MCF 10A (cell line): ENCODE measurements at places on chromosomes 4 and X. TPM values are rescaled to one million over a fixed set of nuclear protein-coding genes. Genes with fewer than 3 reads are reported as not detected.
A peak's percentile ranks its signal among the peaks of the same experiment; 100 is the strongest.

- DNase-seq, result peak; percentile 62
These were observed 25.4 kb upstream of the GNRHR start for GRCh38 chr4:67779631-67780030.

COL4A5 gene
- 122 and 138 TPM in 2 replicates for total RNA-seq

GRCh38 chr4:177638871-177639270, 196.6 kb upstream of the AGA start:
- DNase-seq, result no peak

DNA sequence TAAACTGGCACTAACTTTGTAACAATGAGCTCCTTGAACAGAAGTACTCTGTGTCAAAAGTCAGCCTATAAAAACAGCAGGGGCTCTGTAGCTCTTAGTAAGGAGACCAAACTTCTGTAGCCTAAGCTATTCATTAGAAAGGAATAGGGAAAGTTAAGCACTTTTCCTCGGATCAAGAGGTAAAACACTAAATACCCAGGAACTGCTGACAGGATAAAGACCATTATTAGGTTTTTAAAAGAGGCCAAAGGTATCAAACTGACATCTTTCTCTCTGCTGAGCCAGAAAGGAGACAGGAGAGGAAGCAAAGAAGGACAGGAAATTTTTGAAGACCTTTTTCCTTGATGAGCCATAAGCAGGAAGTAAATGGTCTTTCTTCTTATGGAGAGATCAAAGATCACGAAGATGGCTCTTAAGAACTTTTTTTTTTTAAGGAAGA, 31.9 kb downstream of the ANAPC10 start:
- DNase-seq, result no peak

- no peak for DNase-seq
These were observed 79.3 kb downstream of the RBPJ start for GRCh38 chr4:26400132-26400531.

GRCh38 chrX:69968950-69969349, 80.8 kb downstream of the AWAT2 start:
- DNase-seq, result peak; percentile 22

DNA sequence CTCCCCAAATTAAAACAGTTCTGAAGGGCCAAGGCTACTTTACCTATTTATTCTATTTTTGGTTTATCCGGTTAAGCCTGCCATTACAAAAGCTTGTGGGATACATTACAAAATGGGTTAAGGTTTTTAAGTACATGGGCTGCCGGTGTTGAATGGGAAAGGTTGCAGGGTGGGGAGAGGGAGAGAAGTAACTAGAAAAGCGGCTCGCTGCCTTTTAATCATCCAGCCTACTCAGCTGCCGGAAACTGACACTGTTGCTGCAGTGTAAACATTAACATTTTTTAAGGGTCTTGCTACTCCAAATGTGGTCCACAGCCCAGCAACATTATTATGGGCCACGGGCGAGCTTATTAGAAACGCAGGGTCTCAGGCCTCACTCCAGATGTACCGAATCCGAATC, 1.5 kb upstream of the IL1RAPL1 start:
- DNase-seq, result no peak

DNA sequence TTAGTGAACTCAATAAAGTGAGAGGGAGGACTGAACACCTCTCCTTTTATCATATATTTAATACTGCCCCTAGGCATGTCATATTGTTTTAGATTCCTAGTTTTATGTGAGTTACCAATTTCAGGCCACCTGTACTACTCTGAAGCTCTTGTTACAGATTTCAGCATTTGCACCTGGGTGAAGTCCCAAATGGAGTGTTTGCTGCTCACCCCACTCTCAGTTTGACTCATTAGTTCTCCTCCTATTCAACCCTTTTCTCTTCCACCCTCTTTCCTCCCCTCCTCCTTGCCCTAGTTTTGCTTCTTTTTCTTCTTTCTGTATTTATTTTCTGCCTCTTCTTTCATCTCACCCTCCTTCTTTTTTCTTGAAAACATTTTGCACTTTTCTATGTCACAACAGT, 1852.2 kb upstream of the IGFBP7 start:
- DNase-seq, result no peak

DNA sequence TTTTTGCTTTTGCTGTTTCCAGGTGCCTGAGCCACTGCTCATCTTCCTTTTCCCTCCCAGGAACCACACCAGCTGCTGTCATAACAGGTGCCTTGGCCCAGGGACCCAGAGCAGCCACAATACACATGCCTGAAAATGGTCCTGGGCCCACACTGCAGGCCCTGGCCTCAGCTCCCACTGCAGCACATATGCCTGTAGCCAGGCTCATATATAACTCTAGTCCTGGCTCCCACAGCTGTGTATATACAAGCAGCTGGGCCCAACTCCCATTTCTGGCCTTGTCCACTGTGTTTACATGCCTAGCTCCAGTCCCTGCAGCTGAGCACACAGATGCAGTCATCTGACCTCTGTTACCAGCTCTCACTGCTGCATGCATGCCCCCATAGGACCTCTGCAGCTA, 930.5 kb downstream of the ADGRL3 start:
- no peak for DNase-seq

- no peak for DNase-seq
These were observed 19.9 kb downstream of the TMEM164 start for GRCh38 chrX:110022599-110023448.

- DNase-seq, result no peak
These were observed 81.7 kb downstream of the MAD2L1 start for GRCh38 chr4:119984996-119985395.

DNA sequence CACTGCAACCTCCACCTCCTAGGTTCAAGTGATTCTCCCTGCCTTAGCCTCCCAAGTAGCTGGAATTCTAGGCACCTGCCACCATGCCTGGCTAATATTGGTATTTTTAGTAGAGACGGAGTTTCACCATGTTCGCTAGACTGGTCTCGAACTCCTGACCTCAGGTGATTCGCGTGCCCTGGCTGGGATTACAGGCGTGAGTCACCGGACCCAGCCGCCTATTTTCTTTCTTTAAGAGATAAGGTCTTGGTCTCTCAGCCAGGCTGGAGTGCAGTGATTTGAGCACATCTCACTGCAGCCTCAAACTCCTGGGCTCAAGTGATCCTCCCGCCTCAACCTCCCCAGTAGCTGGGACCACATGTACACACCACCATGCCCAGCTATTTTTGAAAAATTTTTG, 166.5 kb downstream of the DHRSX start:
- peak; percentile 15 for DNase-seq

ETDC gene
- not detected in 2 replicates for total RNA-seq

VCX gene
- total RNA-seq, result not detected in 2 replicates

- DNase-seq, result no peak
These were observed 38.8 kb downstream of the KDR start for GRCh38 chr4:55086578-55086977.

DNA sequence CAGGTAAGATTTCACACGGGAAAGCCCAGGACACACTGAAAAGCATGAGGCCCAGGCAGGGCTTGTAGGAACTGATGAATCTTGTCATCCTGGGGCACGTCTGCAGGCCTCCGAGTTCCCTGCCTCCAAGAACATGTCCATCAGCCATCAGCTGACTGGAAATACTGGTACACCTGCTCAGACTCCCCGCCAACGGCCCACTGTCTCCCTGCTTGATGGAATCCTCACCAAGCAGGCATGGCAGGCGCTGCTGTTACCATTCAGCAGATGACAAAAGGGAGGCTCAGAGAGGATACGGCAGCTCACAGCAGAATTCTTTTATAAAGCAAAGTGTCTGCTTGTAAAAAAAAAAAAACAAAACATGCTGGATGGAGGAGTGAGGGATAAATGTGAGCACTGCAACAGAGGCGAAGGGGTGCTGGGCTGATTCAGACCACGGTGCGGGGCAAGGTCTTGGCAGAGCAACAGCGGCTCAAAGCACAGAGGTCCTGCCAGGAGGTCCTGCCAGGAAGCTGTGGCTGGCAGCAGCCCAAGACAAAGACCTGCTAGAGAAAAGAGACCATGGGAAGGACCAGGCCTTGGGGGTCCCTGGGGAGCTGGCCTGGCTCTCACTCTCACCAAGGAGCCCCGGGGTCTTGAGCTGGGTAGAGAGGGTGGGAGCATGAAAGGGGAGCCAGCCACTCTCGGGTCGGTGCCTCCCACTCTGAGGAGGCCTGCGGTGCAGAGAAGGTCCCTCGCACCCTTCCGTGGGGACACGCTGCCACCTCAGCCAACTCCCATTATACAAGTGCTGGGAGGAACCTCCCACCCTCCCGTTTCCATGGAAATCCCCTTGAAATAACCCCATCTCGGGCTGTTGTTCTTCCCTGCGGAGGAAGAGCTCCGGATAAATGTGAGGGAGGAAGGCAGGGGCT, 25.6 kb downstream of the PPP2R2C start:
- DNase-seq, result no peak

- no peak for DNase-seq
These were observed 186.9 kb downstream of the STK32B start for GRCh38 chr4:5238173-5238572.

DNA sequence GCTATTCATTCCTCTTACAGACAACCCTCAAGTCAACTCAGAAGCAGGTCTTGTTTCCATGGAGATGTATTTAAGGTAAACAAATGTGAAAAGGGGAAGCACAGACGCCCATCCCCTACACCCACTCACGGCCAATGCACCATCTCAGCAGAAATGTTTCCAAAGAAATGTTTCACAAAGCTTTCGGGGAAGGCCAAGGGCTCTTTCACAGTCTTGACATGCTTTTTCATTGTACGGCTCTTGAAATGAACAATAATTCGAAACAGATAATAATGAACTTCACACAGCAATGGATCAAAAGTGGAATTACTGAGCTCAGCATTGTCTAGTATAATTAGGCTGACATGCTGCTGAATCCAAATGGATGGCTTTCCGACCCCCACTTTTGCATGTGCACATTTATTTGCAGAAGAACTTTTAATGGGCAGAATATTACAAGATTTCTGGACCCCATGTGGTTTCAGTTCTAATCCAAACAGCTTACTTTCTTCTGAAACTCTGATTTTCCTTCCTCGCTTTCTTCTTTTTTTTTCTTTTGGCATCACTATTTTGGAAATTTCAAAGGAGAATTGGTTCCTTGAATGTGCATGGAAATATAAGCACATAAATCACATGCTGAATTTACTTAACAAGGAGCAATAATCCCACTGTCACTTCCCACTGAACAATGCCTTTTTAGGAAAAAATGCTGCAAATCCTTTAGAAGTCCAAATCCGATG, 160.9 kb downstream of the SMIM20 start:
- no peak for DNase-seq

GRCh38 chr4:113457886-113458285, 303.7 kb downstream of the CAMK2D start:
- DNase-seq, result no peak

DNA sequence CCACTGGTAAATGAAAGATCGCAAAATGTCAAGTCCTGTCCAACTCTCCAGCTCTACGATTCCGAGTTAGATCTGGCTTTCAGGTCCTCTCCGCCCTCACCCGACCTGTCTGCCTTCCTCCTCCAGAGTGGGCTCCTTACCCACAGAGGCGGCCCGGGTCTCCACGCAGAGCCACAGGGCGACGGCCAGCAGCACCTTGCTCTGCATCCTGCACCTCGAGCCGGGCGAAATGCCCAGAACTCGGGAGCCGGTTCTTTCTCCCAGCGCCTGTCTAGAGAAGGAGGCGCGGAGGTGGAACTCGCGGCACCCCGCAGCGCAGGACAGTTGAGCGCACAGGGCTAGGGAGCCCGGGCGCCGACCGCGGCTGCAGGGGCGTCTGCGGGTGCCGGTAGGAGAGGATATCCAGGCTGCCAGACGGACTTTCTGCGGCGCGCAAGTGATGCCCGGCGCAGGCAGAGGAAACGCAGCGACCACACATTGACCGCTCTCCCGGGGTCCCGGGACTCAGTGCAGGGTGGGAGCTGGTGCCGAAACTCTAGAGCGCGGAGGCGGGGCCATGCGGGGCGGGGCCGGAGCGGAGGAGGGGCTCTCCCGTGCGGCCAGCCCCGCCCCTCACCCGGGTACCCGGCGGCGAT, at the start of gene KDR:
TSS of gene KDR (minus strand) at position 509 of the 635 bp plus-strand sequence. CDS start at position 207, 302 bp downstream.
- peak; percentile 34 for DNase-seq

DNA sequence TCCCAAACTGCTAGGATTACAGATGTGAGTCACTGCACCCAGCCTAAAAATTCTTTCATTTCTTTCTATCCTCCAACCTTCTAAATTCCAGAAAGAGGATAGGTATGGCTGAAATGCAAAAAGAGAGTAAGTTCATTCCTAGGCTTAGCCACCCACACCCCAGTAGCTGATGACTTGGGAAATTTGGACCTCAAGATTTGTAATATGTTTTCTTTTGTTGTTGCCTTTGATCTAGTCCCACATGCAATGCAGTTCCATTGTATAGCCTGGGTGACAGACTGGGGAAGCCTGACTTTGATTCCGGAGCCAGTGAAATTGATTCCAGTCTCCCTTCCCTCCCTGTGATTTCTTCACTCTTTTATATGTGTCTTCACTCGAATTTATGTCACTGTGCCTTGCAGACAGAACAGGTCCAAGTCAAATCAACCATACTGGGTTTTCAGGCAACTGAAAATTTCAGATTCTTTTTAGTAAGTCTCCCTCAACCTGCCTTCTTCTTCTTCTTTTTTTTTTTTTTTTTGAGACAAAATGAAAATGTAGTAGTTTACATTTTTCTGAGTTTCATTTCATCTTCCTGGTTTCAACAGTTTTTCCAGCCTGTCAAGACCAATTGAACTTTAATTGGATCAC, 176.2 kb upstream of the RBPJ start:
- DNase-seq, result no peak

GRCh38 chr4:75016472-75016871, 83.6 kb downstream of the PARM1 start:
- no peak for DNase-seq

DNA sequence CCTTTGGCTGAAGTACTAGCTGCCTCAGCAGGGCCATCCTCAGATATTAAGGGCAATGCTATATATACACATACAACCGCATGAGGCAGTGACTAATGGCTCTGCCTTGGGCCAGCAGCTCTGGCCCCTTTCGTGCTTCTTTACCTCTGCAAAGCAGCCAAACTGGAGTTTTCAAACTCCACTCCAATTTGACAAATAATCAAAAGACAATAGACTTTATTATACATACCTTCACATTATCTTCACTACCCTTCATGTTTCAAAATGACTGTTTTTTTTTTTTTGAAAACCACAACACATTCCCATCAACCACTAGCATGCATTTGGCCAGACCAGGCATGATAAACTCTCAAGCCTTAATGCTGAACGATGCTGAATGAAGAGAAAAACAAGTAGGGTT, 187.7 kb downstream of the ENOX2 start:
- no peak for DNase-seq

GUCY1A1 gene
- total RNA-seq, result 0.34 TPM in 1 of 2 replicates, not detected in the other

- DNase-seq, result no peak
These were observed 48.0 kb upstream of the PDLIM5 start for GRCh38 chr4:94403751-94404150.

GRCh38 chr4:143286701-143287571, 49.7 kb upstream of the GAB1 start:
- peak; percentile 54 for DNase-seq

GAGE1 gene
- not detected in 2 replicates for total RNA-seq

DNA sequence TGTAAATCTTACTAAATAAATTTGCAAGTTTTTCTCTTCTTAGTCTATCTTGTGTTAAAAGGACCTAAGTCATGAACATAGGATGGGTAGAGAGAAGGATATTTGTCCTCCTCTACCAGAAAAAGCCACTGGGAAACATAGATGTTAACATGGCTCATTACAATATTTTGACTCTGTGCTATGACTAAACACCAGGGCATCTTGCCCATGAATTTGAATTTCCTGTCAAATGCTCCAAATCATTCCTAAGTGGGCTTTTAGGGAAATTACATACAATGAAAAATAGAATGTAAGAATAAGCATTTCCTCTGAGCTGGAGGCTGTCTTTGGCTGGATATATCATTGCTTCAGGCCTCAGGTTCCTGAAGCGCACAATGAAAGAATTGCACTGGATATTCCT, 39.1 kb downstream of the ANOS1 start:
- DNase-seq, result no peak

HSFX2 gene
- 0.82 TPM in 1 of 2 replicates, not detected in the other for total RNA-seq
